ENCODE measurements at places on chromosomes 5 and 9.

DNA sequence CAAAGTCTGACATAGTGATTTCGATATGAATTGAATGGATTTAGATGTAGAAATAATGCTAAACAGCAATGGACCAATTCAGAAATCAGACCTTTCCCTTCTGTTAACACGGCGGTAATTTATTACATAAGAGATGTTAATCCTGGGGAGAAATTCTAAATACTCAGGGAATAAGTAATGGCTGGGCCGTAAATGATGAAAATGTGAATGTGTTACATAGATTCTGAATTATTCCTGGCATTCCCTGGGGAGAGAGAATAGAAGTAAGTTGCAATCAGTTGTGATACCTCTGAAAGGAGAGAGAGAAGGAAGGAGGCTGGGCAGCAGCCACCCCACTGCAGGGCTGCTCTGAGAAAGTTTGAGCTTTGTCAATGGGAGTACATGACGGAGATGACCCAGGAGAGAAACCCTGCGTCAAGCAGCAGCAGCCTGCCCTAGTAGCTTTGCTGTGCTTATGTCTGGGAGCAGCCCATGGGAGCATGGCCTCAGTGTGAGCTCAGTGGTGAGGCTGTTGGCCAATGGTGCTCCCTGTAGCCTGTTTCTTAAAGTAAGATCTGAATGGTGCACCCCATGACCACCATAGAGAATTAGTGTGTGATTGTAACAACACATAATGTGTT lies 420.1 kb downstream of the MTRR start:
- DNase-seq, result no peak

- no peak for DNase-seq
Measured at GRCh38 chr9:85004818-85005413, 335.4 kb downstream of the NTRK2 start.

- no peak for DNase-seq
Measured at GRCh38 chr5:145689235-145689634, 145.9 kb downstream of the PRELID2 start.

GRCh38 chr9:136495238-136495800 lies 12.5 kb upstream of the SEC16A start:
- DNase-seq, result no peak

DNA sequence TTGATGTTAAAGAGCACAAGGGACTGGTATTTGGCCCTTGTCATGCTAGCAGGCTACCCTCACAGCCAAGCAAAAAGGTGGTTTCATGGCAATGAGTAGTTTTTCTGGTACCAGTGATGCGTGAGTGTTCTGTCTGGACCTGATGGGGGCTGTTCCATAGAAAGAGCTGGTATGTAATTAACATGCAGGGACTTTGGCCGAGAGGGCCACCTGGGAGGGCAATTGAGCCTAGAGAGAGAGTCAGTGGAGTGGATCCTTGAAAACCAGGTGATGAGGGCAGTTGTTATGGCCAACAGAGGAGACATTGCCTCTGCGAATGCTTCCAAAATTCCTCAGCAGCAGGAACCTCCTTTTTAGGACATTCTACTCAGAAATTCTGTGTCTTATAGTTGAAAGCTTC lies 383.3 kb downstream of the PSAT1 start:
- DNase-seq, result no peak

GRCh38 chr5:6699357-6699756 lies 13.9 kb upstream of the TENT4A start:
- DNase-seq, result no peak

GRCh38 chr5:134964359-134965270 lies 3.1 kb upstream of the CATSPER3 start:
- no peak for DNase-seq
